HS-27A (cell line): ENCODE measurements at places on chromosomes 5 and 9.

- DNase-seq, result no peak
Observed at GRCh38 chr9:14912859-14913258, 2.6 kb upstream of the FREM1 start.

DNA sequence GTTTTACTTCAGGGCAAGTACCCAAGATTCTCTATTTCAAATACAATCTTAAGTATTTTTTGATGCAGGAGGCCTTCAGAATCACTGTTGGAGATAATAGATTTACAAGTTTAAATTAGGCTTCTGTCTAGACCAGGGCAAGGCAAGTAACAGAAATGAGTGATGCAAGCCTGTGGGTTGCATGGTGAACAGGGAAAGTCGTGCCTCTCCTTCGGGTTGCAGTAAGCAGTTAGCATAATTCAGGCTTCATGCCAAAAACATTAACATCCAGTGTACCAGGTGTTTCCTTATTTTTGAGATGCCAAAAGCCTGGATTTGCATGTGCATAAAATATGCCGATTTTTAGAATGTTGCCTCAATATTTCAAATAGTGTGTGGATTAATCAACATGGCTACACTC is 369.0 kb downstream of the CAAP1 start:
- DNase-seq, result no peak

DNA sequence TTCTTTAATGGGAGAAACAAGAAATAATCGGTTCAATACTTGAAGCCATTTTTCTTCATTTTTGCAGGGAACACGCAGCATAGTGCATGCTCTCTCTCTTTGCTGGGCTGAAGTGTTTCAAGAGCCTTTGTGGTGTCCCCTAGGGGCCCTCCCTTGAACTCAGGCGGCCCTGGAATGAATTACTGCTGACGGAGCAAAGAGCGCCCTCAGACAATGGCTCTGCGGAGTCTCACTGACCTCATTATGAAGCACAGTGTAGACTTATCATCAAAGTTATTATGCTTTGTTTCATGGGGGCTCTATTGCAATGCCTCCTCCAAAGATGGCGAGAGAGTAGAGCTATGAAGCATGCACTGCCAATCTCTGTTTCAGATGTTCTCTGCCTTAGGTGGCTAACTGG is 64.8 kb upstream of the ADCY2 start:
- no peak for DNase-seq

GRCh38 chr5:69202497-69202896 is 13.1 kb downstream of the CENPH start:
- no peak for DNase-seq

- no peak for DNase-seq
Observed at GRCh38 chr5:140205216-140205615, 30.2 kb downstream of the CYSTM1 start.

GRCh38 chr9:134341306-134341705 is 15.1 kb downstream of the RXRA start:
- no peak for DNase-seq

- DNase-seq, result peak; percentile 19
Observed at GRCh38 chr9:92954049-92954861, 6.9 kb downstream of the FGD3 start.

DNA sequence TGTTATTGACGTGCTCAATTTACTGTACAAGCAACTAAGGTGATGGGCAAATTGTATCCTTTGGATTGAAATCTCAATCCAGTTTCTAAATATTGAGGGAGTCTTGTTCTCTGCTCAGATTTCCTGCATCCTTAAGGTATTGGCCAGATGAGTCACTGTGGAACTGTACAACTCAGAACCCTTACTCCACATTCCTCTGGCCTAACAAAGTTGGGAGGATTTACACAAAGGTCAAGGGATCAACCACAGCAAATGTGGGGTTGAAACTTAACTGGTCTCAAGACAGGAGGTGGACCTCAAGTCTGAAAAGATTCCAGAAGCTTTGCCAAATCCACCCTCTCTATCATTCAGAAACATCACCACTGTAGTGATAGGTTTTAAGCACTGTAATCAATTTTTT is 81.5 kb upstream of the AGXT2 start:
- DNase-seq, result peak; percentile 94

GRCh38 chr5:2505217-2505616 is 246.3 kb downstream of the IRX2 start:
- DNase-seq, result no peak

DNA sequence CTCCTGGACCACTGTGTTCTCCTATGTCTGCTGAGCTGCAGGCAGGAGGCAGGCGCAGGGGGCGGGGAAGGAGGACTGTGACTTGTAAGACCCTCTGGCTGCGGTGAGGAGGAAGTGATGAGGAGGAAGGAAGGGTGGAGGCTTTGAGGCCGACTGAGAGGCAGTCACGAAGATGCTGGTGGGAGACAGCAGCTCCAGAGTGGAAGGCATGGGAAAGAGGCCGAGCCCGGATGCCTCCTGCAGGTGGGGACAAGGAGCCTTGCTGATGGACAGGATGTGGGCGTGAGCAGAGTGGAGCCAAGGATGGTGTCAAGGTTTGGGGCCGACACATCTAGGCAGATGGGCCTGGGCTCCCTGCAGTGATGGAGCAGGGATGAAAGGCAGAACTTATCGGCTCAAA is 74.3 kb upstream of the ICE1 start:
- no peak for DNase-seq

GRCh38 chr9:89186960-89187359 is 8.3 kb upstream of the SHC3 start:
- DNase-seq, result no peak

GRCh38 chr5:175162036-175162435 is 281.9 kb downstream of the DRD1 start:
- DNase-seq, result no peak

GRCh38 chr9:37155601-37156000 is 35.2 kb downstream of the ZCCHC7 start:
- DNase-seq, result no peak

GRCh38 chr9:131594906-131595665 is 49.8 kb downstream of the PRRT1B start:
- DNase-seq, result no peak

DNA sequence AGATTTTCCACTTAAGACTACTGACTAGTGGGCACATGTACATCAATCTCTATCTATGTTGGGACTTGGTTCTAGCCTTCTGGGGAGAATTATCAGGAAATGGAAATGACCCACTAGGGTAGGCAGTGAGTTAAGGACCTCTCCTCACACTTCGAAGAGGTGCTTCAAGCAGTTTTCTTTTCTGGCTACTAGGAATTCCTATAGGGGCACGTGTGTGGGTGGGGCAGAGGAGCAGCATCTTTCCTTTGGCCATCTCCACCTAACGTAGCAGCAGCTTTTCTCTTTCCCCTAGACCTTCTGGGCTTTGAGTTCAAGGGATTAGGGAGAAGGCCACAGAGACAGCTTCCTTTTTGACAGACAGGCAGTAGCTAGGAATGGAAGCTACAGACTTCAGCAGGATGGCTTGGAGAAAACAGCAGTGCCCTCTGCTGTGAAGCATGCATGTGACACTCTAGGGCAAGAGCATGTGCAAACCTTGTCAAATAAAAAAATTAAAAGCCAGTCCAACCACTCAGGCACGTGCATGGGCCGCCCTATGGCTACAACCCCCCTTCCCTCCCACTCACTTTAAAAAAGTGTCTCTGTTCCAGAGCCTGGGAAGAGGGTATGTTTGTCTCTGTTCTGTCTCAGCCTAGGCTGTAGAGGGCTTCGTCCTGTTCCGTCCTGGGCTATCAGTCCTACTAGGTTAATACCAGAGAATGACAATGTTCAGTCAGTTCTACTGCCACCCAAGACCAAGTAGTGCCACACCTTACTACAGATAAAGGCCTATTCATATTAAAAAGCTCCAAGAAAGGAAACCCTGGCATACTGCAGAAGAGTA is 8.7 kb upstream of the GFRA3 start:
- DNase-seq, result no peak

DNA sequence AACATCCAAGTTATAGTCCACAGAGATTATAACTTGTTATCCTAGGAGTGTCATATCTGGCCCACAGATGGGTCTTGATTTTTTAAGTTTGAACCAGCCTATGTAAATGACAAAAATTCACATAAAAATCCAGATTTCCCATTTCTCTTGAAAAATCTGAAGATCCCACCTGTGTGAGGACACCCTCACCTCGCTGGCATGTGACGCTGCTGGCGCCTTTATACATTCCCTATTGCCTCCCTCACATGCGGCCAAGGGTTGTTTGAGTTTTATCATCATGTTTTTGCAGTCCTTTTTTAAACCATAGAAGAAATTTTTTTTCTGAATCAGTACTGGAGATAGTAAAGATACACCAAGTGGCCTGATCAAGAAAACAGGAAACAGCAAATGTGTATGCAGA is 25.9 kb upstream of the PPP1R2B start:
- DNase-seq, result no peak

- DNase-seq, result no peak
Observed at GRCh38 chr9:132994410-132995120, 16.1 kb downstream of the GFI1B start.

DNA sequence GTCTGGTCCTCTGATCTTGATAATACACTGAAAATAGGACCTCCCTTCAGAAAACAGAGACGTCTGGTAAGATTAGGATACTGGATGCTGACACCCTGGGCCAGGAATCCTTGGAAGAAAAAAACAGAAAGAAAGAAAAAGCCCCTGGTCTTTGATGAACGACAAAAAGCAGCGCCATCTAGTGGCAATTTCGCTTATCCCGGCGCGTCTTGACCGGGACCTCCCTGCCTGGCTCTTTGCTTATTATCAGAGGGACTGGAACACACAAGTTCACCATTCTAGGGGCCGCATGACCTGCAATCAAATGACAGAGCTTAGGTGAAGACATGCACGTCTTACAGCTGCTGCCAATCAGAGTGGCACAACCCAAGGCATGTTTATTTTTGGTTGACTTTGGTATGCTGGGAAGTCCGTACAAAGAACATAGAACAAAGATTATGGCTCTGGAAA is 114.9 kb upstream of the NFIB start:
- DNase-seq, result no peak

DNA sequence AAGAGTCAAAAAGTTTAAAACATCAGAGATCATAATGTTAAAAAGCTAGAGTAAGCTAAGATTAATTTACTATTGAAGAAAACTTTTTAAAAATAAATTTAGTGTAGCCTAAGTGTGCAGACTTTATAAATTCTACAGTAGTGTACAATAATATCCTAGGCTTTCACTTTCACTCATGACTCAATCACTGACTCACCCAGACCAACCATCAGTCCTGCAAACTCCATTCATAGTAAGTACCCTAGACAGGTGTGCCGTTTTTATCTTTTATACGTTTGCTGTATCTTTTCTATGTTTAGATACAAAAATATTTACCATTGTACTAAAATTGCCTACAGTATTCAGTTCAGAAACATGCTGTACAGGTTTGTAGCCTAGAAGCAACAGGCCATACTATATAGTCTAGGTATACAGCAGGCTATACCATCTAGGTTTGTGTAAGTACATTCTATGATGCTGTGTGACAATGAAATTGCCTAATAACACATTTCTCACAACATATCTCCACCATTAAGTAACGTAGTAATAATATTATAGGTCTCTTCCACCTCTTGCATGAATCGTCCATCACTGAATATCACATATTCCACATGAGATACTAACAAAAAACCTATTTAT is 59.2 kb downstream of the MEGF9 start:
- DNase-seq, result no peak

- DNase-seq, result peak; percentile 69
Observed at GRCh38 chr5:33894566-33894965, 2.8 kb upstream of the ADAMTS12 start.

GRCh38 chr5:30392897-30393296 is 800.6 kb upstream of the CDH6 start:
- DNase-seq, result no peak

GRCh38 chr9:129198319-129199043 is 20.4 kb upstream of the IER5L start:
- no peak for DNase-seq

DNA sequence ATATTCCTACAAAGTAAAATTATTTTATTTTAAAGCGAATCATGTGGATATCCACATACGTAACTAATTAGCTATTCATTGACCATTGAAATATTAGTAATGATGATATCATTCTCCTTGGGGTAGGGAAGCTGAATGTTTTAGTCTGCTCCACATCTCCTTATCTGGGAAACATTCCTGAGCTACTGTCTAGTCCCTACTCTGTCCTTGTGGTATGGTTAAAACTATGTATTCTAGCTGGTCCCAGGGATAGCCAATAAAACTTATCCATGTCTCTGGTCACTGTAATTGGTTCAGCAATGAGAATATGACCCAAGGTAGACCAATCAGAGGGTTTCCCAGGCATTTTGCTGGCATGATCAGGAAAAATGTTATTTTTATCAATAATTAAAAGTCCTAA is 76.0 kb upstream of the DAP start:
- no peak for DNase-seq

GRCh38 chr9:33837138-33837537 is 20.2 kb downstream of the UBE2R2 start:
- no peak for DNase-seq

GRCh38 chr9:132312426-132312825 is 42.4 kb downstream of the SETX start:
- no peak for DNase-seq
